ENCODE measurements at places on chromosomes 3 and 15.

GRCh38 chr15:78072080-78072892, 5.2 kb downstream of the TBC1D2B start:
- DNase-seq = no peak

- DNase-seq = peak; percentile 16
These were observed 1.4 kb downstream of the DVL3 start for GRCh38 chr3:184156522-184156955.

DNA sequence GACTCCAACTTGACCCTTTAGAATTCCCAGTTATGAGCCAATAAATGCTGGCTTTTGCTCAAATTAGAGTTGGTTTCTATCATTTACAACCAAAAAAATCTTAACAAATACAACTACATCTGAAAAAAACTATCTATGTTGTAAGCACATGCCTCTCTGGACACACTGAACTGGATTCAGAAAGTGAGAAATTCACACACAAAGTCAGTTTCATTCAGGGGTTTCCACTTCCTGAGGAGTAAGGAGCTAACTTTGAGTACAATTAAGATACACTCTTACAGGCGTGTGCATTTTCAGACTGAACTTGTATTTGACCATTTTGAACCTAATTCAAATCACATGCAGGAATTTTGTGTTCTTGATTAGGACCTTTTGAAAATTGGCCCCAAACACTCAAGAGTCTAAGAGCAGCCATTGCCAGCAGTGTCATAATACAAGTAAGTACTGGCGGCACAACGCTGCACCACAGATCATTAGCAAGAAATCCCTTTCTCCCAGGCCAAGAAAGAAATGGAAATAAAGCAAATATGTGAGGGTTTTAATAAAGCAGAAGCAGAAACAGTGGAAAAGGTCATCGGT, 31.2 kb downstream of the LINS1 start:
- no peak for DNase-seq

GRCh38 chr15:42584031-42584765, 8.8 kb downstream of the STARD9 start:
- DNase-seq = no peak

DNA sequence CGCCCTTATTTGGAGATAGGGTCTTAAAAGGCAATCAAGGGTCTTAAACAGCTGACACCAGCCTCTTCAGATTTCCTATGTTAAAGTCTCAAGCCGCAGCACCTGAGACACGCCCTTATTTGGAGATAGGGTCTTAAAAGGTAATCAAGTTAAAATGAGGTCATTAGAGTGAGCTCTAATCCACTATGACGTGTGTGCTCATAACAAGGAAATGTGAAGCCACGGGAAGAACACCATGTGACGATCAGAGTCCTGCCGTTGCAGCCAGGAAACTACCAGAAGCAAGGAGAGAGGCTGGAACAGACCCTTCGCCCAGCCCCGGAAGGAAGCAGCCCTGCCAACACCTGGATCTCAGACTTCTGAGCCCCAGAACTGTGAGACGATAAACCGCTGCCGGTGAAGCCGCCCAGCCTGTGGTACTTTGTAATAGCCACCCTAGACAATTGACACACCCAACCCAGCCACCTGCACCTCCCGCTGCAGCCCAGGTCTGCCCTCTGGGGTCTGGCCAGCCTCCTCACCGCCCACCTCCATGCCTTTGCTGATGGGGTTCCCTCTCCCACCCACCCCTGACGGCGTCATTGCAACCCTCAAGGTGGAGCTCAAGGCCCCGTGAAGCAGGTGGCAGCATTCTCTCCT, 137.9 kb downstream of the MEGF11 start:
- no peak for DNase-seq

DNA sequence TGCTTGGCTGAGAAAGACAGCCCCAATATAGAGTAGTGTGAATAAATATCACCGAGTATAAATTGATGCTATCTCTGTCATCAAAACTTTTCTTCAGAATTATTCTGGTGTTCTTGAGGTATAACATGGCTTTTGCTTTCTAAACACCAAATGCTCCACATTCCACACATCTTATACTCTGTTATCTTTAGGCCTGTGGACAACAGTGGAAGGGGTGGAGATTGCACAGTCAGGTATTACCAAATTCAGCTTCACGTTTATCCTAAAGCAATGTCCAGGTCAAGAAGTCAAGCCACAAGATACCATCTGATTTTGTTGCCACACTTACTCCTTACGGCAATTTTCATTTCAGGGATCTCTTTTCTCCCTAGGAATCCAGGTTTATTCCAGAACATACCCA, 394.8 kb downstream of the SI start:
- DNase-seq = no peak

- peak; percentile 70 for DNase-seq
These were observed 15.6 kb upstream of the MAGEF1 start for GRCh38 chr3:184727357-184728009.

GRCh38 chr3:169968224-169968885, 1.7 kb downstream of the SEC62 start:
- DNase-seq = no peak

DNA sequence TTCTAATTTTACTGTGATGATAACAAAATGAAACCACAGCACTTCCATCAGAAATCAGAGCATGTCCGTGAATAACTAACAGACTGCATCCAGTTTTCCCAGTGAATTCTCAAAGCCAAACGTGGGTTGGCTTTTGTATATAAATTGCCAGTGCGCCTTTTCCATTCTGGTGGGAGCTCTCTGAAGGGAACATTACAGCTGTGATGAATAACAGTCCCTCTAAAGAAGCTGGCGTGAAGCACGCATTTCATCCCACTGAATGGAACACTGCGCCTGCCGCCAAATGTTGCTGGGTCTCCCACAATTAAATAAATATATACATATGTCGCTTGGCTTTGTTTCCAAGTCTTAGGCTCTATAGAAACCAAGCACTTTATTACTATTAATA, 113.0 kb upstream of the PFN2 start:
- DNase-seq = no peak

DNA sequence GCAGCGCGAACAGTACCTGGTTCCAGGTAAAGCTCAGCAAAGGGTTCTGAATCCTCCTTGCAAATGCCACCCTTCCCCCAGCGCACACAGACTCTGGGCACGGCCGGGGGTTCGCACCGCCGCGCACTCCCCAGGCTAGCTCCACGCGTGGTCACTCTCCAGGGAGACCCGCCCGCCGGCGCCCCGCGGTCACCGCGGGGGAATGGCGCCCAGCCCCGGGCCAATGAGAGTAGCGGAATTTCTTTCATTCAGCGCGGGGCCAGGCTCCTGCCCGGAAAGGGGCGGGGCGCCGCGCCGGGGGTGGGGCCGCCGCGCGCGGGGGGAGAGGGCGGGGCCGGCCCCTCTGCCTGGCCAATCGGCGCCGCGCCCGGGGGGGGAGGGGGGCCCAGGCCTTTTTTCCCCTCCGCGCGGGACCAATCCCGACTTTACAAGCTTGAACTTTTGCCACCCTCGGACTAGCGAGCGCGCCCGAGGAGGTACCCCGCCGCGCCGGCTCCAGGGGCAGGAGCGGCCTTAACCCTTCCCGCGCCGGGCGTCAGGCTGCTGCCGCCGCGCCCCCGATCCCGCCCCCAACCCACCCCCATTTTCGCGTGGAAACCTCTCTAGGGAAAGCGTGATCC, 1.1 kb upstream of the SMAD6 start:
- peak; percentile 99 for DNase-seq

- DNase-seq = no peak
These were observed 319.2 kb downstream of the SLC9A9 start for GRCh38 chr3:143529018-143529478.

DNA sequence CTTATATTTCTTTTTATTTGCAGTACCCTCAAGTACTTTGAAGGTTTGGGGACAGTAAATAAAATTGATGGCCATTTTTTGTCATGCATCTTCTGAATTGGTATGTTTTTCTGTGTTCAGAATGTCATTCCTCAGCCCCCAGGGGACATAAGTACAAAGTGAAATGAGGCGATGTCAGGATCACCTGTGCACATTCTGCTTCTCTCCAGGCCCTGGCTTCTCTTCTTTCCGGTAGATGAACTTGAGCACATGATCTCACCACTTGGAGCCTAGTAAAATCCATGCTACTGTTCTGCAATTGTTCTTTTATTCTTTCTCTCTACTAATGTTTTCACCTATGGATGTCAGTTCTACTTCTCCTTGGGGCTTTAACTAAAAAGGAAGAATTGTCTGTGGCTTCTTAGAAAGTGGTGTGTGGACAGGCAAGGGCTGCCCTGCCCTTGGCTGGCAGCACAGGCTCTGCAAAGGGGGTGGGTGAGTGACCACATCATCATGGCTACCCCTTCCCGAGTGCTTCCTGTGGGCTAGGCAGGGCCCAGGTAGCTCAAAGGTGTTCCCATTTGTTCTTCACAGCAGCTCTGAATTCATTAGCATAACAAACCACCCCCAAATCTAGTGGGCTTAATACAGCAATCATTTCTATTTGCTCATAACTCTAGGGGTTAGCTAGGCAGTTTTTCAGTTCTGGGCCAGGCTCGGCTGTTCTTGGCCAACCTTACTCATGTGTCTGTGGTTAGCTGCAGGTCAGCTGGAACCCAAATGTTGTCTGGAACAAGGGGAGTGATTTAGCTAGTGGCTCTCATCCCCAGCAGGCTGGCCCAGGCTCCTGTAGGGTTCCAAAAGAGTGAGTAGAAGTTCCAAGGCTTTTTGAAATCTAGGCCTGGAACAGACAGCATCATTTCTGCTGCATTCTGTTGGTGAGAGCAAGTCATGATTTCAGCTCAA, 154.0 kb upstream of the CTDSPL start:
- DNase-seq = no peak

DNA sequence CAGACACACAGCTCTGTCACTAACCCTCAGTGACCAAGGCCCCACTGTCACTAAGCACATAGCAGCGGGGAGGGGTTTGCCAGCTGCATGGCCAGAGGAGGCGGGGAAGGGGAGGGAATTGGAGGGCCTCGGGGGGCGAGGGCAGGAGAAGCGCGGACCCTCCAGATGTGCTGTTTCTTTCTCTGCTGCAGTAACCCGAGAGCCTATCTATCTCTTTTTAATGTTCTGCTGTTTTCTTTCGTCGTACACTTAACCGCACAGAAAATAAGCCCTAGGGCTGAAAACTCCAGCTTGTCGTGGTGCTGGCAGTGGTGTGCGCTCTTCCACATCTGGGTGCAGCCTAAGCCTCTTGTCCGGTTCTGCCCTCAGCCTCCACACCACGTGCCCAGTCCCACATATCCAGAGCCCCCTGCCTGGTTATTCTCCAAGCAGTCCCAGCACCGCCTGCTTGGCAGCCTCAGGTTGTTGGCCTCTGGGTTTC, 51.1 kb downstream of the BDH1 start:
- no peak for DNase-seq
